ENCODE measurements at places on chromosomes 7 and 10. TPM values are rescaled to one million over a fixed set of nuclear protein-coding genes. Genes with fewer than 3 reads are reported as not detected.
A peak's percentile ranks its signal among the peaks of the same experiment; 100 is the strongest.

The TUBAL3 gene
- not detected for total RNA-seq

The TM9SF3 gene
- total RNA-seq, result 102 TPM

The SLC16A9 gene
- total RNA-seq, result 1.4 TPM

The OPN1SW gene
- total RNA-seq, result not detected

DNA sequence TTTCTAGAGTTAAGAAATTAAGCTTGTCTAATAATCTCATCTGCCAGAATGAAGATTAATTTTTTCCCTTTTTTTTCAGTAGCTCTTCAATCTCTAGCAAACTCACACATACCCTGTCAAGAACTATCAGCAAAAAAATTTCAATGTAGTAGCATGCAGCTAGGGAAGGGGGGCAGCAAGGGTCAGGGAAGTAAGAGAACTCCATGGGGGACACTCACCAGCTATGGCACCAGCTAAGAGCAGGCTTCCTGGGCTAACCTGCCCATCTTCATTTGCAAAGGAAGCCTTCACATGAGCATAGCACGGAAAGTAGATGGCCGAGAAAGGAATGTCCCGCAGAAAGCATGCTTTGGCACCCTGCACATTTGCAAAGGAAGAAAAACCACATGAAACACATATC lies 190.4 kb downstream of the SLC25A13 start:
- DNase-seq, result no peak

- DNase-seq, result no peak
Measured at GRCh38 chr7:7103343-7104313, 78.7 kb upstream of the C1GALT1 start.

DNA sequence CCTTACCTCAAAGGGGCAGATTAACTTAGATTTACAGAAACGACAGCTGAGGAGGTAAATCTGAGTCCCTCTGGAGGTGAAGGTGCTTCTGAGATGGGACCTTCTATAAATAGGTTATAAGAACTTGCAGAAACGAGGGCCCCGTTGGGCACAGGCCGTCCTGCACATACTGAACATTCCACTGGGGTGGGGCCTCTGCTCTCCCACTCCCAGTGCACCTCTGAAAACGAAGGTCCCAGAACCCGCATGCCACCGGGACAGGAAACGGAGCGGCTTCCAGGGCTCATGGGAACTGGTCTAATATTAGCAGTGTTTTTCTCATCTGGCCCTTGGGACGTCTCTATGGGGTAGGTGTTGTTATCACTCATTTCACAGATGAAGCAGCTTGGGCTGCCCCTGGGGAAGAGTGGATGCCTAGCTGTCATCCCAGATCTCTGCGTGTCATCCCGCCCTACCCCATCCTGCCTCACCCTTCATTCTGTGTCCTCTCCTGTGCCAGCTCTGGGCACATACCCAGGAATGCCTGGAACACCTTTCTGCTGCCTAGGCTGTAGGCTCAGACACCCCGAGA lies 19.6 kb downstream of the C10orf62 start:
- DNase-seq, result no peak

- peak; percentile 69 for DNase-seq
Measured at GRCh38 chr7:100575746-100576383, 2.2 kb upstream of the SAP25 start.

Measured in pancreas (tissue), 10 donors.